ENCODE measurements at places on chromosomes 5 and 9.
A peak's percentile ranks its signal among the peaks of the same experiment; 100 is the strongest.

DNA sequence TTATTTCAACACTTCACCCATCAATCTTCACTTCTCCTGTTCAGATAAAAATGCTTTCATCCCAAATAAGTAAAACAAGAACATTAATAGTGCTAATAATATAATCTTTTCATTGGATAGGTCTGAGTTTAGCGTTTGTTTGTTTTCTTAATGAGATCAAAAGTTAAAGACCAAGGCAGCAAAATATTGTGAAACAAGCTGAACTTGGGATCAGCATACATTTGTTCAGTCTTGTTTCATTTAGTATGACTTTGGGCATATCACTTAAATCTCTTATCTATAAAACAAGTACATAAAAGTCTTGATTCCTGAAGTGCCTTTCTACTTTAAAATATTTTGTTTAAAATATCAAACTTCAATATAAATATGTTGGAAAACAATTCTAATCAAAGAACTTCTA lies 13.4 kb upstream of the SNX24 start:
- DNase-seq = no peak

- DNase-seq = peak; percentile 56
Measured at GRCh38 chr5:157252711-157253465, 13.0 kb upstream of the CYFIP2 start.

GRCh38 chr9:113654605-113655428 lies 191.3 kb downstream of the RGS3 start:
- DNase-seq = no peak

DNA sequence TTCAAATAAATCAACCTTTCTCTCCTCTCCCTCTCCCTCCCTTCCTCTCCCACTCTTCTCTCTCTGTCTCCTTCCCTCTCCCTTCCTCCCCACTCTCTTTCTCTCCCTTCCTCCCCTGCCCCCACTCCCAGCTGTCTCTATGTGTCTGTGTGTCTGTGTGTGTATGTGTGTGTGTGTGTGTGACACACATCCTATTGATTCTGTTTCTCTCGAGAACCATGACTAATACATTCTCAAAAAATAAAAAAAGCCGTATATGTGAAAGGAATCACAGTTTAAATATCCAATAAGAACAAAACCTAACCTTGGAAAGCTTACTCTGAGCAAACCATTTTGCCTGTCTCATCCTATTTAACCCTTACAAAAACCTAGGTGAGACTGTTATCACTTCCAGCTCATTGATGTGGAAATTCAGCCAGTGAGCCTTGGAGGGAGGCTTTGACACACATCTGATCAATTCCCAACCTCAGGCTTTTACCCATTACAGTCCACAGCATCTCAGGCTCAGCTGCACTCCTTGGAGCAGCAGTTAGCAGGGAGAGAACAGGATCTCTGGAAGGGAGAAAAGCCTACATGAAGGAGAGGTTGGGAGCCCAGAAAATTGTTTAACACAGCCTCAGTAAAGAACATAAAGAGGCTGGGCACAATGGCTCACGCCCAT lies 8.3 kb downstream of the HSD17B3 start:
- DNase-seq = no peak

GRCh38 chr9:31588006-31588405 lies 796.4 kb upstream of the ACO1 start:
- no peak for DNase-seq

- peak; percentile 50 for DNase-seq
Measured at GRCh38 chr9:3528451-3528850, 2.6 kb upstream of the RFX3 start.

- no peak for DNase-seq
Measured at GRCh38 chr5:116446356-116447005, 128.1 kb downstream of the SEMA6A start.

DNA sequence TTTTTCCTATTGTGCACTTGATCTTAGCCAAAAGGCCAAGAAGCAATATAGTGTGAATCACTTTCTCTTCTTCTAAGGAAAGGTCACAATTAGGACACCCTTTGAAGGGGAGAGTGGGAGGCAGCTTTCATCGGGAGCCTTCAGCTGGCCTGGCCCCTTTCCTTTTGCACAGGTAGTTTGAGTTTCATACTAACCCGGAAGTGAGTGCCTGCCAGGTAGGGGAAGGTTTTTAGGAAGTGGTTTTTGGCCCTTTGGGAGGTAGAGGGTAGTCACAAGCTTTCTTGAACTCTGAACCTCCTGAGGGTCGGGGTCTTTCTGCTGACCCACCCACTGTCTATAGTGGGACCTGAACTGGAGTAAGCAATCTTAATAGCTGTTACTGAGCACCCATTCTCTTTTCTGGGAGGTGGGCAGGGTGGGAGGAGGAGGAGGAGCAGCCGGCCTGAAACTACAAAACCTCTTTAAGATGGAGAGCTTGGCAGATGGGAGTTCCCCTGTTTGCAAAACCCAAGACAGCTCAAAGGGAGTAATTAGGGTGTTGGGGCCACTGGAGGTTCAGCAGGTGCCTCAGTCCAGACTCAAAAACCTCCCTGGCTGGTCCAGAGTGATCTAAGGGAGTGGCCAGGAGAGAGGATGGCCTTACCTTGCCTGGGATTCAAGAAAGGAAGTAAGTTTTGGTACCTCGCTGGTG lies 6.0 kb downstream of the LARP1 start:
- DNase-seq = no peak

GRCh38 chr5:107531308-107531707 lies 139.4 kb downstream of the EFNA5 start:
- DNase-seq = no peak

- DNase-seq = no peak
Measured at GRCh38 chr5:25025831-25026230, 381.1 kb upstream of the CDH10 start.

DNA sequence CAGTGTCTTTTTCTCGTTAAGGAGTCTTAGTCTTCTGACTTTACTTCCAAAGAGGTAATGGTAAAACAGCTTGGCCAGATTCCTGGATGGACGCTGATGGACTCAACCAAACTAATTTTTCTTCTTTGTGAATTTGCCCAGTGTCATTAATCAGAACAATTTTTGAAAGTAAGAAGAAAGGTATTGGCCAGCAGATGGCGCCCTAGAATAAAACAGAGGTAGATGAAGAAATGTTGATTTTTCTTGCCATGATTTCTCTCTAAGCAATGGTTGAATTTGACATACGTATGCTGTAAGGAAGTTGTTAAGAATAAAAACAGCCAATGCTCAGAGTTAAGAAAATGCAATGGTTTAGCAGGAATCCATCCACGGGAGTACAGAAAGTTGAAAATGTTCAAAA lies 500.0 kb downstream of the DIRAS2 start:
- no peak for DNase-seq

DNA sequence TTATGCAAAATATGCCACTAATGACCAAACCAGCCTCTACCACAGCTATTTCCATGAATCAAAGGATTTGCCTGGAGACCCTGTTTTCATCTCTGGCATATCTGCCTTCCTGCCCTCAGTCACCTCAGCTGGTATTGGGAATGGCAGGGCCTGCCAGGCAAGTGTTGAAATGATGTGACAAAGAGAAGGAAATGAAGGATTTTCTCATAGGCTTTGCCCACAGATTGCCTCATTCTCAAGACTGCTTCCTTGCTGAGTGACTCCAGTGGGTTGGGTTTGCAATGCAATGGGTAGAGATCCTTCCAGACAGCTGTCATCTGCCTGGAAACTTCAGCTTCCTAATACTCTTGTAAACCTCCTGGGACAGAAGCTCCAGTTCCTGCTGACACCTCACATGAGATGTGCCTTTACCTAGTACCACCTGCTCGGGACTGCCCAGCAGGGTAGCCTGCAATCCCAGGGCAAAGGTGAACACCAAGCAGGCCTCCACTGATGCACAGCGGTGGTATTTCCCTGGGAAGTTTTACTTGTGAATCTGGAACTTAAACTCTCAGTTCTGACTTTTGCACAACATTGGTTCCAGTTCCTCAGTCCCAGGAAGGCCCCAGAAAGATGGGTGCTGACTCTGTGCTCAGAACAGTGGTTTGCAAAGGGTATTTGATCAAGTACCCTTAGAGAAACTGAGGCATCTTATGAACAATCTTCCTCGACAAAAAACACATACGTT lies 64.8 kb upstream of the SLC1A1 start:
- DNase-seq = no peak

GRCh38 chr5:69083412-69083811 lies 10.4 kb upstream of the SLC30A5 start:
- no peak for DNase-seq

DNA sequence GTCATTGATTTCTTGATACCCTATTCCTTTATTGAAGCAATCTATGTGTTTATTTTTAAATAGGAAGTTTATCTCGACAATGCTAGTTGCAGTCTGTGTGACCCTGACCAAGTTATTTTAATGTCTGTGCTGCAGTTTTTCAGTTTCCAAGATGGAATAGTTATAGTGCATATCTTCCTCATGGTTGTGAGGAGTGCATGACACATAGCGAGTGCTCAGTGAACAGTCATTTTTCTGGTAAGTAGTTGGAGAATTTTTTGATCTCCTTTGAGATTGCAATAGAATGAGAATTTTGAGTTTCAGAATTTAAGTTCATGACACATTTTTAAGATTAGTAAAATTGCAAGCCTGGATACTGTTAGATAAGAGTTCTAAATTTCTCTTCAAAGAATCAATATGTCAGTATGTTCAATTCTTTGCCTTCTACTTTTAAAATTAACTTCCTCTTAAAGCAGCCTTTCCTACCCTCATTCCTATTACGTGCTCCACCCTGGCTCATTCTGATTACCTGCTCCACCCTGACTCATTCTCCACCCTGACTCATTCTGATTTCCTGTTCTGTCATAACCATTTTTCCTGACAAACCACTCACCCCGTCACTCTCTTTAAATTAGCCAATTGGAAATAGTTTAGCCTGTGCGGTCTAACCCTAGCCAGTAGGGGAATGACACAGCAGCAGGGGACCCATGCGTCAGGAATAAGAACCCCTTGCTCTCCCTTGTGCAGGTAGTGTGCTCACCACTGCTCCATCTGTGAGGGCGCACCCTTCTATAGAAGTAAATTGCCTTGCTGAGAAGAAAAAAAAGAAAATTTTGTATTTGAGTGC lies 30.7 kb downstream of the SPIN1 start:
- DNase-seq = peak; percentile 32

All from activated CD4-positive, CD25-positive, alpha-beta regulatory T cell treated with anti-CD3 and anti-CD28 coated beads, Interleukin-2, amount 50 U/mL, for 72 hours (primary cell).